ENCODE measurements at places on chromosomes 7 and 10.
A peak's percentile ranks its signal among the peaks of the same experiment; 100 is the strongest.

DNA sequence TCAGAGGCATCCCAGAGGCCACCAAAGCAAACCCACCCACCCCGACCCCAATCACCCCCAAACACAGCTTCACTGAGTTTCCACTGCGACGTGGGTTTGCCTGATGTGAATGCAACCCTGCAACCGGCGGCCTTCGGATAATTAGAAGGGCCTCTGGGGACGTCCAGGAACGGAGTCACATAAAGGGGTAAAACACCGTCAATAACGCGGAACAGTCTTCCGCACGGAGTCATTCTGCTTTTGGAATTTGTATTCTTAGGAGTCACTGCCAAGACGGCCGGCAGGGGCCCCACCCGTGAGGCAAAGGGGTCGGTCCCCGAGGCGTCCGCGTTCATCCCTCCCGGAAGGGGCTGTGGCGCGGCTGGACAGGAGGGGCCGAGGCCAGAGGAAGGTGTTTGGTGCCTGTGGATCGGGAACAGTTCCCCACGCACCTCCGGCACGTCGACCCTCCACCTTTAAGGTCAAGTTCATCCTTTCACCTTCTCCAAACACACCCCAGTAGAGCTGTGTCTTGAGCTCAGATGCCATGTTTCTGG lies 36.7 kb upstream of the PDGFA start:
- no peak for DNase-seq

GRCh38 chr10:62039954-62040353 lies 138.5 kb downstream of the ARID5B start:
- DNase-seq, result no peak

- DNase-seq, result no peak
Observed at GRCh38 chr10:78255796-78256638, 222.4 kb downstream of the RPS24 start.

GRCh38 chr7:26853788-26854393 lies 10.5 kb downstream of the SKAP2 start:
- DNase-seq, result no peak

DNA sequence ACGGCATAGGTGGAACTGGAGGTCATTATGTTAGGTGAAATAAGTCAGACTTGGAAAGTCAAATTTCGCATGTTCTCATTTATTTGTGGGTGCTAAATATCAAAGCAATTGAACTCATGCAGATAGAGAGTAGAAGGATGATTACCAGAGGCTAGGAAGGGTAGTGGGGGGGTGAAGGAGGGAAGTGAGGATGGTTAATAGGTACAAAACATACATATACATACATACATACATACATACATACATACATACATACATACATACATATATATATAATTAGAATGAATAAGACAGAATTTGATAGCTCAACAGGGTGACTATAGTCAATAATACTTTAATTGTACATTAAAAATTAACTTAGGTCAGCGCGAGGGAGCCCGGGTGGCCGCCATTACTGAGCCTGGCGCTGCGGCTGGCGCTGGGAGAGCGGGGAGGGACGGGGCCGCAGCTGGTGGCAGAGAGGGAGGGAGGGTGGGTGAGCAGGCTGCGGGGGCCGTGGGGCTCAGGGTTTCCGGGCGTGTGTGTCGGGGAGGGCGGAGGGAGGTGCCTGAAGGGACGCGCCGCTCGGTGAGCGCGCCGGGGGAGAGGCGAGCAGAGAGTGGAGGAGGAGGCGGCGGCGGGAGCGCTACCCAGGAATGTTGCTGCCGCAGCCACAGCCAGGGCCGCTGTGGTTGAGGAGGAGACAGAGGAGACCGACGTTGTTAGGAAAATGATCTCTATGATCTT lies 85.8 kb upstream of the EGFR start:
- peak; percentile 88 for DNase-seq

All from pancreas (tissue), 10 donors.